ENCODE measurements at places on chromosomes 7 and 10. TPM values are rescaled to one million over a fixed set of nuclear protein-coding genes. Genes with fewer than 3 reads are reported as not detected.

AP3M1 gene
- 54.5 TPM for polyA plus RNA-seq

ZNF438 gene
- polyA plus RNA-seq, result 10.7 TPM

TBXAS1 gene
- 9.0 TPM for polyA plus RNA-seq

GTPBP10 gene
- polyA plus RNA-seq, result 22.4 TPM

EGR2 gene
- 0.85 TPM for polyA plus RNA-seq

DNA sequence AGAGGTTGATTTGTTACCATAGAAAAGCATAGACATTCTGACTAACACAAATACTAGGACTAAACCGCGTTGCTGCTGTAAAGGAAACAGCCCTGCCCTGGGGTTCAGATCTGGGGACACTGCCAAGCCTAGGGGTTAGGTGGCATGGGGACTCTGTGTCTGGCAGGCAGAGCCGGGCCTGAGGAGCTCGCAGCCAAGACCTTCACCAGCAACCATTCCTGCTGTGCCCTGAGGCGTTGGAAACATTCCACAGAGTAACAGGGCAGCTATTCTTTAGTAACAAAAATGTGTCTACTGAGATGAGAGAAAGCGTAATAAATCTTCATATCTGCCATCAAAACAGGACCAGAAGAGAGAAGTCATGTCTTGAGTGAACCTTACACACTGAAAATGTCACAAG lies 280.5 kb downstream of the POM121L12 start:
- DNase-seq, result no peak

DNA sequence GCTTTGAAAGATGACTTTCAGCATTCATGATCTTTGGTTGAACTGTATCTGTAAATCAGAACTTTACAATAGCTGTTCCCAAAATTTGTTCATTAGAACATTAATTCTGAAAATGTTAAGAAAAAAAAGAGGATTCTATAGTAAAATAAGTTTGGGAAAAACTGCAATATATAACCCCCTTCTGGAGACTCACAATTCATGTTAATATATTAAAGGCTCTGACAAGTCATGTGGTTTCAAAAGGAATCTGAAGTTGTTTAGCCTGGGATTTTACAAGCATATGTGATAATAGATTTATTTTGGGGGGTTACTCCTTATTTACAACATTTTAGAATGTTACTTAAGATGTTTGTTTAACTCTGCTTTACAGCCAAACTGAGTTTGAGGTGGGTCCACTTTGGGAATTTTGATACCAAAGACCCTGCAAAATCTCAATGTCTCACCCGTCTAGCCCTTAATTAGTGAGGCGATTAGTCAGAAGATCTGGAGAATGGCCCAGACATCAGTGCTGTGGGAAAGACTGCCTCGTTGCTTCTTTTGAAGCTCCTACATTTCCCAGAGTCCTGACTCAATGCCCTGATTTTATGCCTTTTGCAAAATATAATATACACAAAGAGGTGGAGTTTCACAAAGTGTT lies 40.0 kb downstream of the CDK1 start:
- no peak for DNase-seq

GRCh38 chr7:127717502-127718339 lies 65.7 kb downstream of the SND1 start:
- no peak for DNase-seq

DNA sequence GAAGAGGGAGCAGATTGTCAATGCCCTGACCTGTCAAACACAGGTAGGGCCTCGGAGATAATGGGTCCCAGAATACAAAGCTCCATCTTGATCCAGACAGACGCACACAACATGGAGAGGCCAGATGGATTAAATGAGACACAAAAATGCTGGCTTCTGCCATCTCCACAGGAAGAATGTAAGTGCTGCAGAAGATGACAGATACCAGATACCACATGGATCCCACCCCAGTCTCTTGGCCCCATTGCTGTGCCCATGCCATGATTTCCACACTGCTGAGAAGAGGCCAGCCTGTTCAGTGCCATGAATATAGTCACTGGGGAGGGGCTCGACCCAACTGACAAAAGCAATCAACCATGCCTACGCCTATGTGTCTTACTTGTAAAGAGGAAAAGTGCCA lies 487.9 kb downstream of the PARD3 start:
- no peak for DNase-seq

DNA sequence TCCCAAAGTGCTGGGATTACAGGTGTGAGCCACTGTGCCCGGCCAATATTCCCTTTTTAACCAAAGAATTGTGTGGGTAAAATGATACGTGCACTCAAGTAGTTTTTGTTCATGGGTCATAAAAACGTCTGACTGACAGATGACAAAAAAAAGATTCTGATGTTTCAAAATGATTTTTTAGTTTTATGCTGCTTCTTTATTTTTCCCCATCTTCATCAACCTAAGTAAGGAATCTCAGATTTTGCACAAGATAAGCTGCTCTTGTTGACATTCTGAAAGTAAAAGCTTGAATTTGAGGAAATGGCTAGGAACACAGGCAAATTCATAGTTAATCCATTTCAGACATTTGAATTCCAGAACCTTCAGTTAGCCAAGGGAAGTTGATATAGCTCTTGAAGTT lies 526.1 kb upstream of the NRP1 start:
- no peak for DNase-seq

DNA sequence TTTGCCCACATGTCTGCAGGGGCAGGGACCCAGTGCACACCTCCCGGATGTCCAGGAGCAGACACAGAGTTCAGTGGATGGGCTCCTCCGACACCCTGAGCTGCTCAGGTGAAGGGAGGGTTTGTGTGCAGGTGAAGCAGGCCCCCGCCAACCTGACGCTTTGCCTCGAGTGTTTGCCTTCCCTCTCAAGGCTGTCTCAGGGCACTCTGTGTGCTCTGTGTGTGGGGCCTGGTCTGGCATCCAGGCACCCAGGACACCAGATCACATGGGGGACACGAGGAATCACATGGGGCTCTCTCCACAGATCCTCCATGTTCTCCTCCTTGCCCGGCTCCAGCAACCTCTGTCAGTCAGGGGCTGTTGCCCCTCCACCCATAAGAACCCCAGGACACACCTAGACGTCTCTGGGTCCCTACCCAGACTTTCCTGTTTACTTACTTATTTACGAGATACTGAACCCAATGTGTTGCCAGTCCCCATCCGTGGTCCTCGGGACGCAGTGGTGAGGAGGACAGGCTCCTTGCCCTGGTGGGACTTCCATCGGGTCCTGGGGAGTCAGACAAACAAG lies 99.5 kb downstream of the HTR5A start:
- no peak for DNase-seq

- no peak for DNase-seq
Measured at GRCh38 chr7:16368885-16369284, 52.5 kb downstream of the CRPPA start.

GRCh38 chr7:35725280-35725680 lies 30.3 kb upstream of the HERPUD2 start:
- no peak for DNase-seq

DNA sequence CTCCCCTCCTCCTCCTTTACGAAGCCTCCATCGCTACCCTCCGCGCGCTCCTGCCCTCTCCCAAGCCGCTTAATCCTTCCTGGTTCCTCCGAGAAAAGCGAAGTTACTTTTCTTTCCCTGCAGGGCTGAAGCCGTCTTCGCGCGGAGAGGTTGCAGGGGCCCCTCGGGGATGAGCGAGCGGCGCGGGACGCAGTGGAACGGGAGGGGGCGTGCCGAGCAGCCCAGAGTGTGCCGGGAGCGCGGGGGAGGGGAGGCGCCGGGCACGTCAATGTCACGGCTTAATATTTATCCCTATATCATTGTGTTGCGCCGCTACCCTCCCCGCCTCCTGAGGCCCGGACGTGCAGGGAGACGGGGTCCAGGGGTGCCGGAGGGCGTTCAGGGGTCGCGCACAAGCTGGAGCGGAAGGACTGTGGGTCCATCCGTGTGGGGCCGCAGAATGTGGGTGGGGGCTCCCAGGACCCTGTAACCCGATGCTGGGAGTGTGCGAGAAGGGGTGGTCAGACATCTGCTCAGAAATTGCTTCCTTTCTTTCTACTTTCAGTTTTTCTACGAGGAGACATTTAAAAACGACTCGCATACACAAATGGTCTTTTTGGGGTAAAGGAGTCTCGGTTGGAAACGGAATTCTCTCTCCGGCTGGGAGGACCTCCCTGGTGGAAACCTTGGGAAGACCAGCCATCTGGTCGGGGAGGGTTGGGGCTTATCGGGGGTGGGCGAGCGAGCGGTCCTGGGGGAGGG lies 2.4 kb downstream of the CDK6 start:
- peak; percentile 91 for DNase-seq

DNA sequence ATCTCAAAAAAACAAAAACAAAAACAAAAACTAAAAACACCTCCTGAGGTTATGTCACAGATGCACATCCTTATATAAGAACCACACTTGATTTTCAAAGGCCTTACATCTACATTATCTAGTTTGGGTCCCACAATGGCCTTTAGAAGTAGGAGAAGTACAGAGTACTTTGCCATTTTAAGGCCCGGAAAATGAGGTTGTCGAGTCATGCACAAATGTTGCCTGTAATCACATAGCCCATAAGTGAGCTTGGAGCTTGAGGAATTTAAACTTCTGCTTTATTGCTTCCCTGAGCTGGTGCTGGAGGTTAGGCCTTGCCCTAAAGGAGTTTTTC lies 9.7 kb upstream of the MKRN1 start:
- DNase-seq, result no peak

DNA sequence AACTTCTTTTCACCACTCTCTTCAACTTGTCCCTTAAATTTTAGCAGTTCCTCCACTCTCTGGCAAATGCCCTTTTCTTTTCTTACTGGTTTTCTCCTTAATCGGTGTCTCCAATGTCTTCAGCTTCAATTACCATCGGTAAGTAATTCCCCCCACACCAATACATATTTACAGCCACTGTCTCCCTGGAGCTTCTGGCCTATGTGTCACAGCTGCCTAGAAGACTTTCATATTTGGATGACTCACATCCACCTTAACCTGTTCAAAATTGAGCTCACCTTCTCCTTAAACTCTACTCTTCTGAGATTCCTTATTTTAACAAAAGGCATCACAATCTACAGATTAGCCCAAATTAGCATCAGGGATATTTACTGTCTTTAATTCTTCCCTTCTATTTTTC lies 380.4 kb downstream of the POM121L12 start:
- DNase-seq, result no peak

Measured in right lung (tissue), 10 donors.